ENCODE measurements at places on chromosomes 7 and 10. TPM values are rescaled to one million over a fixed set of nuclear protein-coding genes. Genes with fewer than 3 reads are reported as not detected.

Gene TRIM73
- total RNA-seq, result 0.90 TPM

Gene OR2A5
- total RNA-seq, result not detected

Gene ATG9B
- 2.3 TPM for total RNA-seq

Gene PIK3AP1
- total RNA-seq, result 2.9 TPM

Gene TRPV5
- not detected for total RNA-seq

- no peak for DNase-seq
Observed at GRCh38 chr7:114819616-114820362, 102.1 kb upstream of the MDFIC start.

GRCh38 chr7:114875186-114875585 is 46.7 kb upstream of the MDFIC start:
- no peak for DNase-seq

DNA sequence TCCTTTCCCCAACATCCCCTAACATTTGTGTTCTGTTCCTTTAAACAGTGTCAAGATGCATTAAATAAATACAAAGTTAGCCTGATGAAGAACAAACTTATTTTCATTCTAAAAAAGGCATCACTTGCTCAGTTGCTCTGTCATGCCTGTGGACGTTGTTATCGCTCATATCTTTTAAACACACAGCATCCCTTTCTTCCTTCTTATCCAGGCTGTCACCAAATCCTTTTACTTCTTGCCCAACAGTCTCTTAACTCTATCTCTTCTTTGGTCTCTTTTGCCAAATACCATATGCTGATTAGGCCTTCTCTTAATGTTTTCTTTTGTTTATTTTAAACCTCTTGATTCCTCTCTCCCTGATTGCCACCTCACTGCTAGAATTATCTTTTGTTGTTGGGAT is 43.9 kb downstream of the DKK1 start:
- no peak for DNase-seq

DNA sequence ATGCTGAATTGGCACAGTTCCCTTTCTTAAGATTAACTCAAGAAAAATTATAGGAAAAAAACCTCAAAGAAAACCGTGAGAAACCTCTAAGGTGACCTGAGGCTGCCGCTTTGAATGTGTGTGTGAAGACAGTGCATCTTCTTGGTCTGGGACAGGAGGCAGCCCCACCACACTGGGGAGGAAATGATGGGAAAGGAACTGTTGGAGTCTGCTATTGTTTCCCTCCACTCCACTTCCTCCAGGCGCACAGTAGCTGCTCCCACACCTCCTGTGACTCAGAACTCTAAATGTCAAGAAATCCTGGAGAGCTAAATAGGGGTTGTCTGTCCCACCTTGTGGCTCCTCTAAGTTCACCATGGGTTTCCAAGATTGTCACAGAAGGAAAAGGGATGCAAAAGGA is 179.4 kb downstream of the PDE1C start:
- no peak for DNase-seq

- no peak for DNase-seq
Observed at GRCh38 chr10:20144268-20144667, 328.0 kb downstream of the PLXDC2 start.

- no peak for DNase-seq
Observed at GRCh38 chr7:101858437-101859385, 41.3 kb downstream of the CUX1 start.

DNA sequence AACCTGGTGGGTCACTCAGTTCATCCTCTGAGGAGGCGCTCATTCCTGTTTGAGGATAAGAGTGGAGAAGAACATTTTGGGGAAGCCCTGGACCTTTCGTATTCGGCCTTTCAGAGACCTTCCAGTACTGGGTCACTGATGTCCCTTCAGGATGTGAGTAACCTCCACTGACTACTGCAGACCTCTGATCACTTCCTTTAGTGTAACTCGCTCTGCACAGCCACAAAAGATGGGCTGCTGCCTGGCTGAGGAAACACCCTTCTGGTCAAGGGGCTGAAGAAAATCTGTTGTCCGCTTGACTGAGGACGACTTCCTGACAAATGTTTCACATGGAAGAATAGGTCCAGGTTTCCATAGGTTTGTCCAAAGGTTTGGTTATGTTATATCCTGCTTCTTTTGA is 15.9 kb upstream of the TBXAS1 start:
- DNase-seq, result no peak

GRCh38 chr7:44112231-44112996 is 8.3 kb downstream of the AEBP1 start:
- no peak for DNase-seq

All from H1 (cell line).